Tongue (tissue), 3 donors: ENCODE measurements at places on chromosomes 12 and 14.

- DNase-seq, result no peak
Measured at GRCh38 chr12:91937706-91938105, 207.9 kb downstream of the BTG1 start.

DNA sequence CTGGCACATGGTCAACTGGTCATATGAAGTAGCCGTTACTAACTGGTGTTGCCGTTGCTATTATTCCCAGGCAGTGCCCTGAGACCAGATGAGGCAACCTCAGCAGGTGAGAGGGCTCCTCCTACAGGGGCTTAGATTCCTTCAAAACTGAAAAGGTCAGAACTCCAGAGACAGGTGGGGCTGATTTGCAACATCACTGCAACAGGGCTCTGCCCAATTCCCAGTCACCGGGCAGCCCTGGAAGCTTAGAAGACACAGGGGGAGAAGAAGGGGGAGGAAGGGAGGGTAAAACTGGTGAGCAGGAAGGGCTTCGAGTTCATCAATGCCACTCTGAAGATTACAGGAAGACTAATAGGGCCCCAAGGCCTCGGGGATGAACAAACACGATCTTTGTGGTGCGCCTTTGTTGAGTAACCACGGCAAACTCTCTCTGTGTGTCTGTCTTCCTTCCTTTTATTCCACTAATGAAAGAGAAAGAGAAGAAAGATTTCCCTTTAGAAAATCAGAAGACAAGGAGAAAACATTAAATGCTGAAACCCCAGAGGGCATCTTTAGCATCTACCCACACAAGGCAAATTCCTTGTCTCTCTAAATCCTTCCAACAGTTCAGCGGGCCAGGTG is 749.1 kb upstream of the TBX3 start:
- peak; percentile 52 for DNase-seq

DNA sequence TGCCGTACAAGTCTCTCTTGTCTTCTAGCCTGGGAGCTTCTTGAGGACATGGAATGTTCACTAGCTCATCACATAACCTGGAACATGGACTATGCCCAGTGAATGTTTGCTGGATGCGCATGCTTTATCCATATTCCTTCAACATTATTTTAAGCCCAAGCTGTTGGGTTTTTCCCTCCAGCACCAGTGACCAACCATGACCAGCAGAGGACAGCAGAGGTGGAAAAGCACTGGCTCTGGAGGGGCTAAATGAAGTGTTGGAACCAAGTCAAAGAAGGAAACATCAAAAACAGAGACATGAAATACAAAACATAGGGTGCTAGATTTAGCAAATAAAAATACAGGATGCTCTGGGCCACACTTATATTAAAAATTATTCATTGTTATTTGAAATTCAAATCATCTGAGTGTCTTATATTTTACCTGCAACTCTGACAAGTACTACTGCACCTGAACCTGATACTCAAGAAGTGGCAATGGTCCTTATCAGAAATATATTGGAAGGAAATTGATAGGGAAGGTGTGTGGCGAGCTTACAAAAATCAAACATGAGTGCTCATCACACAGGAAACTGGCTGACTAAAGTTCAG is 23.1 kb upstream of the HELB start:
- peak; percentile 19 for DNase-seq

- no peak for DNase-seq
Measured at GRCh38 chr14:28571636-28572035, 195.0 kb upstream of the FOXG1 start.

GRCh38 chr14:73422515-73422914 is 35.8 kb downstream of the NUMB start:
- no peak for DNase-seq

DNA sequence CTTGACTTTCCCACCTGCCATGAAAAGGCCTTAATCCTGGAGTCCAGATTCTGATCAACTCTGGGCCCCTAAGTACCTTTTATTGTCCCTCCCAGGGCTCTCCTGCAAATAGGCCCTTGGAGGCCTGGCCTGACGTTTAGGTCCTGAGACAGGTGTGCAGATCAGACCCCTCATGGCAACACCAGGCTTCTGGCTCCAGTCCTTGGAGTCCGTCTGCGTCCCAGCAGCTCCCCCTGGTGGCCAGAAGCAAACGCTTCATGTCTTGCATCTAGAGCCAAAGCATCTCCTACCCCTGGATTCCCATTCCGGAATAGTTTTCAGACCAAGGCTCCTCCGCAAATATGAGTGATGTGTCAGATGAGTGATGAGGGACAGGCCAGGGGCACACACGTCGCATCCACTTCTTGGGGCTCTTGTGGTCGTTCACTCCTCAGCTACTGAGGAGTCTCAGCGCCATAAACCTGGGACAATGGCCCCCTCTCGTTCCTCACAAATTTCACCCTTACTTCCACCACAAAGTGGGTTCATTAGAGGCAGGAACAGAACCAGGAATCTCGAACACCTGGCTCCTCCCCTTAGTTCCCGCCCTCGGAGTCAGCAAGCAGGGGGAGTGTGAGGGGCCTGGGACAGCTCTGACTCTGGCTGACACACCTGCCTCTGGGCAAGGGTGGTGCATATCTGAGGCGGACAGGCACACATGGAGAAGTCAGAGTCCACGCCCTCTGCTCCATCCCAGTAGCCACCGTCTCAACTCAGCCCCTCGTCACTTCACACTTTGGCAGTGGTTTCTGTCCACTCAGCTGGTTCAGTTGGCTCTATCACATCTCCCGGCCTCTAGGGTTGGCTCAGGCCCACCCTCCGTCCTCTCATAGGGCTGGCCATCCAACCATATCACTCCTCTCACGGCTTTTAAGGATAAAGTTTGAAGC is 77.9 kb upstream of the PWP1 start:
- DNase-seq, result peak; percentile 93
